Eye (tissue), 1 donor: ENCODE measurements at places on chromosomes 12 and 14.

DNA sequence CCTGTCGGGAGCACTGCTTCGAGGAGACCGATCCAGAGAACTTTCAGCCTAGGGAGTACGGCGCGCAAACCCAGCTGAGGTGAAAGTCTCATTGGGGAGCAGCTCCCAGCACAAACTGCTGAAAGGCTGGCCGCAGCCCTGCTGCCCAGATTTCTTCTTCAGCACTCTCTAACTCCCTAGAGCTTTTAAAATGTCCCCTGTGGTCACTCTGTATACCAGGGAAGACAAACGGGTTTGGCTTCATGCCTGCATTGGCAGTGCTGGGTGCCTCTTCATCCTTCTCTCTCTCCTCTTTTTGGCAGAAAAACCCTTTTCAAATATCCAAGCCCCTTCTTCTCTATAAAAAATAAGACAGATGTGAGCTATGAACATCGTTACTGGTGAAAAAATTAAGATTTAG lies 34.9 kb downstream of the BBS10 start:
- DNase-seq, result no peak

DNA sequence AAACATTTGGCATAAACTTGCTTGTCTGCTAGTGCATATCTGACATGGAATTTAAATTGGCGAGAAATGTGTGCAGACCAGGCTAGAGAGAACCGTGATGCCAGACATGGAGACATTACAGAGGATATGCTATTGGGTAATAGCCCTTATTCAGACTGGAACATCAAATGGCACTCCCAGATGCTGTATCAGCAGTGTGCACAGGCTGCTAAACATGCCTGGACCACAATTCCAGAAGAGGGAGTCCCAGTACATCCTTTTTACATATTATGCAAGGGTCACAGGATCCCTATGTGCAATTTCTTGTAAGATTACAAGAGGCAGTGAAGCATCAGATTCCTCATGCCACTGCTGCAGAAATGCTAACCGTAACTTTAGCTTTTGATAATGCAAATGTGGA lies 354.5 kb upstream of the FOXG1 start:
- peak; percentile 47 for DNase-seq

- peak; percentile 53 for DNase-seq
Measured at GRCh38 chr12:124497658-124498057, 69.8 kb downstream of the NCOR2 start.

GRCh38 chr12:110093631-110094311 lies 30.4 kb upstream of the IFT81 start:
- DNase-seq, result peak; percentile 6

GRCh38 chr12:93370947-93371346 lies 6.8 kb upstream of the NUDT4 start:
- DNase-seq, result no peak

- DNase-seq, result no peak
Measured at GRCh38 chr12:97426492-97427116, 36.0 kb upstream of the RMST start.

DNA sequence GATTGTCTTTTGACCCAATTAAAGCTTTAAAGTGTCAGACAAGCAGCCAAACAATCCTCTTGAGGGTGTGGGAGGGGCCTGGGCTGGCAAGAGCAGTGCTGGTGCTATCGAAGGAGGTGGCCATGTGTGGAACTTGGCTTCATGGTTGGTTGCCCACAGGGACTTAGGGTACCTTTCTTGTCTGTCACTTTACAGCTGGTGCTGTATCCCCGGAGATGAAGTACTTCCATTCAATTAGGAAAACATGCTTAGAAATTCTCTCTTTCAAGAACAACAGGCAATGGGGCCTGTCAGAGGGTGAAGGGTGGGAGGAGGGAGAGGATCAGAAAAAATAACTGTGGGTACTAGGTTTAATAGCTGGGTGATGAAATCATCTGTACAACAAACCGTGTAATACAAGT lies 86.5 kb downstream of the DAAM1 start:
- DNase-seq, result peak; percentile 75

DNA sequence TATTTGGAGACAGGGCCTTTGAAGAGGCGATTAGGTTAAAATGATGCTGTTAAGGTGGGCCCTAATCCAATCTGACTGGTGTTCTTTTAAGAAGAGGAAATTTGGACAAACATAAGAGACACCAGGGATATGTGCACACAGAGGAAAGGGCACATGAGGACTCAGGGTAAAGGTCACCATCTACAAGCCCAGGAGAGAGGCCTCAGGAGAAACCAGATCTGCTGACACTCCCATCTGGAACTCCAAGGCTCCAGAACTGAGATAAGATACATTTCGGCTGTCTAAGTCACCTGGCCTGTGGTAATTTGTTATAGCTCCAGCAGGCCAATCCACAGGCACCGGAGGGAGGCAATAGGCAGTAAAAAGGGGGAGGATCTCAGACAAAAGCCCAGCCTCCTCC lies 48.6 kb downstream of the KICS2 start:
- no peak for DNase-seq

GRCh38 chr14:71588028-71588427 lies 344.2 kb upstream of the RGS6 start:
- no peak for DNase-seq

- DNase-seq, result no peak
Measured at GRCh38 chr12:66500841-66501240, 178.0 kb downstream of the GRIP1 start.

DNA sequence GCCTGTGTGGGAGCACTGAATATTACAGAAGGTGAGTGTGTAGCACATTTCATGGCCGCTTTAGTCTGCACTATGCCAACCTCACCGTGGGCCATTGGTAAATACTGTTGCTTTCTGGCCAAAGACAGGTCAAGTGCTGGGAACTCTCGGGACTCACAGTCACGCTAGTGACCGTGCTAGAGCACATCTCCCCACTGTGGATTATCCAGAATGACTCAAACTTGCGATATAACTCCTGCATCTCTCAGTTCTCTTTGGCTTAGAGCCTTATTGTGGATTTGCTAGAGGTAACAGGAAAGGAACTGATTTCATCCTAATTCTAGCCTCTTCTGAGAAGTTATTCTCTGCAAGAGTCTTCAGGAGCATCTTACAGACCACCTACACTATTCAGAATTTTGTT lies 86.5 kb downstream of the DAD1 start:
- no peak for DNase-seq

DNA sequence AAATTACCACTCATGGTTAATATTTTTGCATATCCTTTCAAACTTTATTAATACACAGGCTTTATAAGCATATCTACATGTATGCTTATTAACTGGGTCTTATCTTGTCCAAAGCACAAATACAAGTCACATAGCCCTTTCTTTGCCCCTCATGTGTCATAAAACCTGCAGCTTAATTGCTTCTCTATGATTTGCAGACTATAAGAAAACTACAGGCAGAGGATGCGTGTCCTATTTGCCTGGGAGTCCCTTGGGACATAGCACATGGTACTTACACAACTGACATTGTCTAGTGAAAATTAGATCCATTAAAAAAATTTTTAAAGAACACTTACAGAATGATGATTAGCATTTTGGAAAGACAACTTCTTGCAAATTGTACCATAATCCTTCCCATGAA lies 190.5 kb upstream of the PLEKHA5 start:
- no peak for DNase-seq

GRCh38 chr12:131176926-131177325 lies 223.2 kb downstream of the ADGRD1 start:
- DNase-seq, result no peak

GRCh38 chr12:118164798-118165486 lies 29.0 kb downstream of the PEBP1 start:
- DNase-seq, result peak; percentile 41

GRCh38 chr12:131963381-131963780 lies 13.6 kb downstream of the EP400 start:
- no peak for DNase-seq

DNA sequence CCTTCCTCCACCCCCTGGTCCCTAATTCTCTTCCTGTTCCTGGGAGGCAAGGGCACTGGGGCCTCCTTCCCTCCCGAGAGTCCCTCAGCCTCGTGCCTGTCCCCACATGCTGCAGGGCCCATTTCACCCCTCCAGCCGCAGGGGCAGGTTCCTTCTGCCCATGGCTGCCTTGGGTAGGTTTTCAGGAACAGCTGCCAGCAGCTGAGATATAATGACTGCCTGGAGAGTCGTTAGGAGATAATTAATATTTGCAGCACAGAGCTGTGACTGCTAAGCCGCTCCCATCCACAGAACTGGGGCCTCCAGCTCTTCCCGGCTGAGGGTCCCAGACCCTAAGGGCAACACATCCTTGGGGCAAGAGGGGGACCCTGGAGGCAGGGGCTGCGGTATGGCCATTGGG lies 211.9 kb upstream of the LHX5 start:
- peak; percentile 46 for DNase-seq

- no peak for DNase-seq
Measured at GRCh38 chr14:61603736-61604135, 91.6 kb upstream of the HIF1A start.

GRCh38 chr14:97441740-97442362 lies 644.7 kb downstream of the VRK1 start:
- no peak for DNase-seq

- peak; percentile 78 for DNase-seq
Measured at GRCh38 chr12:25935355-25936144, 22.9 kb upstream of the RASSF8 start.

GRCh38 chr14:60101786-60102185 lies 10.1 kb downstream of the PCNX4 start:
- DNase-seq, result no peak
